ENCODE measurements at places on chromosomes 2 and 18.

DNA sequence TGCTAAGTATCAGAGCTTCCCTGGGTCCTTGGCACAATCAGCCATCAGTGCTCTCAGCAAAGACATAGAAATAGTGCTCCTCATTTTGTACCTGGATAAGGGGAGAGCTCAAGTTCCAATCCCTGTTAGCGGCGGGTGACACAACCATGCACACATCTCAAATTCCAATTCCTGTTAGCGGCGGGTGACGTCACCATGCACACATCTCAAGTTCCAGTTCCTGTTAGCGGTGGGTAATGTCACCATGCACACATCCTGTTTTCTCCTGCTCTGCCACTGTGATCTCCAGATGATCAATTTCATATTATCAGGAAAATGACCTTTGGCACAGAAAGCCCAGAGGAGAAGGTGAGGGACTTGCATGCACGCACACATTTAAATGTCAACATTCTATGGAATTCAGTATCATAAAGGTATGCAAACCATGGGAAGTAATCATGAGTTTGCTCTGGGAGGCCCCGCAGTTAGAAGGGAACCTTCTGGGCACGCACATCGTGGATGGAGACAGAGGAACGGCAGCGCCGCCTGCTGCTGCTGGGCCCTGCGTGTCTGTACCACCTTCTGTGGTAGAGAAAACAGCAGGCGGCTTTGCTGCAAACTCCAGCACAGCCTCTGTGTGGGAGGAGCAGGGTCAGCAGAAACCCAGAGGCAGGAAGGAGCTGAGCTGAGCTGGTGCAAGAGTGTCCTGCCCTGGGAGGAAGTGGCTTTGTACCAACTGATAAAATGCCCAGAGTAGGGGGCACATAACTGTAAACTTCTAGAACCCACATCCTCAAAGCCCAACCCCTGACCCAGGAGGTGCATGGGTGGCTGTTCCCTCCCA lies 77.8 kb downstream of the MBP start:
- DNase-seq: peak; percentile 80

DNA sequence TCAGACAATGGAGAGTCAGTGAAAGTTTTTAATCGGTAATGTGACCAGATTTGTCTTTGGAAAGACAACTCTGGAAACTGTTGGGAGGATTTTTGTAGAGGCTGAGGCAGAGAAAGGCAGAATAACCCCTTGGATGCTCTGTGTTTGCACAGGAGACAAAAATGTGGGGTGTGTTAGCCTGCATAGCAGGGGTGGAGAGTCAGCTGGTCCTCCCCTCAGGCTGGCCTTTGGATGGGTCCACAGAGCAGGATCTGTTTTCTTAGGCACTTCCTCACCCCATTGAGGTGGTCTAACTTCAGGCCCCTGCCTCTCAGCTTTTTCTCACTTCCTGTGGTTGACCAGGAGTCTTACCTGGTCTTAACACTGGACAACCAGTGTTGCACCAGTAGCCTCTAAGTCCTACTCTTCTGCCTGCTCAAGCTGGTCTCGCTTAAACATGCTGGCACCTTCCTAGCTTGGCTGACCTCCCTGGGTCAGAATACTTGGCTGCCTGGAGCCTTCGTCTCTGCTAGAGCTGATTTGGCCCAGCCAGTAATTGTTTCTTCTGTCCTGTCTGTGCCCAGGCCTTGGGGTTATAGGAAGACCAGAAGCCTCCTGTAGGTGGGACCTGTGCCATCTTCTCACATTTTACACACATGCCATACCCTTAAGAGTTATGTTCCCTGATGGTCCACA lies 259.8 kb upstream of the RASGRP3 start:
- DNase-seq: no peak

DNA sequence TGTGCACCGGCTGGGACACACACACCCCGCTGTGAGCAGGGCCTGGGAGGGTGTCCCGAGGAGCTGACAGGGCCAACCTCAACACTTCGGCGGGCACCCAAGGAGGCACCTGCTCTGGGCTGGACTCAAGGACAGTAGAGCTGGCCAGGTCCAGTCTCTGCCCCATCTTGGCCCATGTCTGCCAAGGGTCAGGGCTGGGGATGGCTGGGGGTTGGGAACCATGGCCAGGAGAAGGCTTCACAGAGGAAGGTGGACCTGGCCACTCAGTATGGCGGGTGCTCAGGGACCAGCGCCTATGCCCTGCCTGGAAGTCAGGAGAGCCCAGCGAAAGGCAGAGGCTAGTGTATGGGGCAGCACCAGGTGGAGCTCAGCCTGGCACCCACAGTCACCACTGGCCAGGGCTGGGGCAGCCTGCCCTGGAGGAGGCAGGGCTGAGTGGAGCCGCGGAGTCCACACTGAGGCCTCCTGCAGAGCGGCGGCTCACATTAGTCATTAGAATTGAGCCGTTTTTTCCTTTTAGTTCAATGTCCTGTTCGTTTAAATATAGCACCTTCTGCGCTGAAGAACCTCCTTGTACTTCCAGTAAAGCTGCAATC lies 4.2 kb downstream of the ERFE start:
- no peak for DNase-seq

- no peak for DNase-seq
Observed at GRCh38 chr18:59606193-59607077, 90.8 kb downstream of the CCBE1 start.

DNA sequence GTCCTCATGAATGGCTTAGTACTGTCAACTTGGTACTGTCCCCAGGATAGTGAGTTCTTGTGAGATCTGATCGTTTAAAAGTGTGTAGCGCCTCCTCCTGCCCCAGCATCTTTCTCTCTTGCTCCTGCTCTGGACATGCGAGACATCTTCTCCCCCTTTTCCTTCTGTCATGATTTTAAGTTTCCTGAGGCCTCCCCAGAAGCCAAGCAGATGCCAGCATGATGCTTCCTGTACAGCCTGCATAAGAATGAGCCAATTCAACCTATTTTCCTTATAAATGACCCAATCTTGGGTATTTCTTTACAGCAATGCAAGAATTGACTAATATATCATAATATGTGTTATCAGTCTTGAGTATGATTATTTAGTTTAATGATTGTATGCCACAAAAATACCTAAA lies 3.5 kb upstream of the RSAD2 start:
- no peak for DNase-seq

All from HTR-8/SVneo (cell line).